ENCODE measurements at places on chromosomes 2 and 18.

DNA sequence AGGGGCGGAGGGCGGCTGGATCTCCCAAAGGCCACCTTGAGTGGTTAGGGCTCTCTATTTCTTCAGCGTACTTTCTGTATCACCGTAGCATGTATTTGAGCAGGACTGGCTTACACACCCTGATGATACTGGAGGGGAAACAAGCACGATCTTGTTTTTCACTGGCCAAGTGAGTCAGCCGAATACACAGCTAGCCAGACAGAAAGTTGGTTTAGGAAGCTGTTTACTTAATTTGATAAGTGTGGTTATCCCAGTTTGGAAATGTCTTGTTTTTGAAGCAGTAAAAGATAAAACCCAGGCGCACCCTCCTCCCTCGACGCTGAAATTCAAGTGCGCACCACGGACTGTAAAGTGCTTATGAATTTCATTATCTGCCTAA is 582 bp downstream of the RIOK3 start:
- DNase-seq, result no peak

DNA sequence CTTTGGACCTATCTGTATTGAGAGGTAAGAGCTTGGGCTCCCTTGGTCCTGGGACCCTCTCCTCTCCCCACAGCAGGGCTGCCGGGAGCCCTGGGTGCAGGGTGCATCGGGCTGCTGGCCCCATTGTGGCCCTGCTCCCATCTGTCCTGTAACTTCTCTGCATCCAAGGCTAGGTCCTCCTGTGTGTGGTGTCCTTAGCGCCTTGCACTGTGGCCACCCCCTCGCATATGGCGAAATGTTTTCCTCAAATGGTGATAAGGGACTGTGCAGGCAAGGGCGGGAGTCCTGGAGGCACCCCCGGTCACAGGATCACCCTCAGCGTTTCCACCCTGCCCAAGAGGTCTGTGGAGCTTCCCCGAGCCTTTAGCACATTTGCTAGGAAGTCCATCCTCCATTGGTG is 208.2 kb downstream of the SH3RF3 start:
- no peak for DNase-seq

GRCh38 chr2:230949966-230950873 is 25.2 kb upstream of the GPR55 start:
- DNase-seq, result no peak

DNA sequence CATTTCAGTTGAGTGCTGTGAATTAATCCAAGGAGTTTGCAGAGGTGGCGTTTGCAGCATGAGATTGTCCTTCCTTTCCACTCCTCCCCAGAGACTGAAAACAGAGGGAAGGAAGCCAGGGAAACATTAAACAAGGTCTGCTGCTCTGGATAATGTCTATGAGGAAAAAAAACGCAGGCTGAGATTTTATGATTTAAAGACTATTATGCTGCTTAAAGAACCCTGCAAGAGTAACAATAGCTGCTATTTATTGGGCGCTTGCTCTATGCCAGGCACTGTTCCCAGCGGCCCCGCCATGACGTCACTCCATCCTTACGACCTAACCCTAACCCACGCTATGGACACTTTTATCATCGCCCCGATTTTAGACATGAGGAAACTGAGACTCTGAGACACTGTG is 222.4 kb downstream of the BCL2 start:
- DNase-seq, result no peak

GRCh38 chr2:187168720-187169713 is 279.0 kb downstream of the CALCRL start:
- no peak for DNase-seq

DNA sequence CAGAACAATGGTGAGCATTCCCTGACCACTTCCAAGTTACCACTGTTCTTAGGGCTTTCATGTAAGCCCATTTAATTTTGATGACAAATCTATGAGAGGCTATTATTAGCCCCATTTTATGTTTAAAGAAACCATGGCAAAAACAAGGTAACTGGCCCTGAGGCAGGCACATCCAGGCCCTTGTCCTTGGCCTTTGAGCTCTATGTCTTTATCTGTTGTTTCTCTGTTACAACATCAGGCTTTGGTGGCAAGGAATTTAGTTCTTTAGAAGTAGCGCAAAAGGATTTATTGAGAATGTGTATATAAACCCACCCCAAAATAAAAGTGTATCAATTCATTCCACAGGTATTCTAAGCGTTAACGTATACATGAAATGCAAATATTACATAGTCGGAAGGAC is 257.1 kb downstream of the HNMT start:
- DNase-seq, result no peak

DNA sequence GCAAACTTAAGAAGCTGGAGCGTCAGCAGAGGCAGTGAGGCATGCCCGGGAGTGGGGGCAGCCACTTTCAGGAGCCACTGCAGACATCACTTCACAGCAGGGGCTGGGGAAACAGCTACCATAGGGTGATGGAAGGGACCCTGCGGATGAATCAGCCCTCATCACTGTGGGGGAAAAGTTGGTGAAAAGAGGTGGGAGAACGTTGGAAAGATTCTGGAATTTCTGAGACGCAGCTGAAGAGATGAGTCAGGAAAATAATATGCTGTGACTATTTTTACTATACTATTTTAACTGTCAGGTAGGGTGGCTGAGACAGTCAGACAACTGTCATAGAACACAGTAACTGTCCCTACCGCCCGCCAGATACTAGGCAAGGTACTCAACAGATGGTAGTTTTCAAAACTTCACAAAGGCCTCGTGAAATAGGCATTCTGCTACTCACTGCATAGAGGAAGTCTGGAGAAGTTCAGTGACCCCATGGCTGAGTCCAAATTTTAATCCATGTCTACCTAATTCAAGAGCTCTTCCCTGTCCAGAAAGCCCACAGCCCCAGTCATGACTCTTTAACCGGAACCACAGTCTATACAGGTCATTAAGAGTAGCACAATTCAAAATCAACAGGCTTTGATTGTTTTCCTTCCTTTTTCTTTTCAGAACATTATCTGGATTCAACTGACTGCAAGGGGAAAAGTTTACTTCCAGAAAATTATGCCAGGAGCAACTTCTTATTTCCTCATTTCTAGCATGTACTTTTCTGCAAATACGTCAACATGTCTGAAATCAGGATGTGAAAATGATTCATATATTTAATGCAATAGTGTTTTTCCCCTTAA is 39.3 kb upstream of the EPB41L3 start:
- no peak for DNase-seq

- DNase-seq, result no peak
Measured at GRCh38 chr2:235665661-235666212, 171.9 kb downstream of the AGAP1 start.

DNA sequence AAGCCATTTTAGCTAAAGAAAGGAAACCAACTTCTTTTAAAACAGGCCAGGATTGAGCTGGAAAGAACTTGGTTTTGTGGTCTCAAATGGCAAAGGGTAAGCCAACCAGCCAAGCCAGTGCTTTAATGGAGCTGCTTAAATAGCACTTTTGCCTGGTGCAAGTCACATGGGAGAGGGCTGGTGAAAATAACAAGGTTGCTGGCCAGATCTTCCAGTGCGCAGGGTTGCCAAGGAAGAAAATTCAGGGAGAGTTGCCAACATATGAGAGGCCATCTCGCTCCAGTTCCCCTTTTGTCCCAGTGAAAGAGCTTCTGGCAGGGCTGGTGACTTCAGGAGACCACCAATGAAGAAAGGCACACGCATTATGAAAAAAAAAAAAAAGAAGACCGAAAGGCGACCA is 57.3 kb downstream of the IRS1 start:
- no peak for DNase-seq

DNA sequence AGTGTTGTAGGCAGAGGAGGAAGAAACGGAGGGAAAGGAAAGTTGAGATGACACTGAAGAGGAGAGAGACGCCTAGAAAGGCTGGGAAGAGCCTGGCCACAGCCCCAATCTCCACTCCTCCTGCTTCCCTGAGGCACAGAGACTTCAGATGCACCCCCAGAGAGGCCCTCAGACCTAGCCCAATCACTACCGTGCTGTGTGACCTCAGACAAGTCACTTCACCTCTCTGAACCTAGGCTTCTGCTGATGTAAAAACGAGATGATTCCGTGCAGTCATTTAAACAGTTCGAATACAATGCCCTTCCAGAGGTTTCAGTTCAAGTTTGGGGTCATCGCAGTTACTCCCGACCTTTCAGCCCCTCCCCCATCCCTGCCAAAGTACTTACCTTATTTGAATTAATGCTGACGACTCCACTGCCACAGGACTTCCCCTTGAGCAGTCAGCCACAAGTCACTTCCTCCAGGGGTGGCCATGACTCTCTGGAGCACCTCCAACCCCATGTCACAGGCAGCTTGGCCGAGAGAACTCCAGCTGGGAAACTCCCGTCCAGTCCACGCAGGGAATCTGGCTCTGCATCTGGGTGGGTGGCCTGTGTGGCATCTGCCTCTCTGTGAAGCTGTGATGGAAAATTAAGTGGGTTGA is 105.2 kb upstream of the ID2 start:
- DNase-seq, result no peak

GRCh38 chr2:109369671-109370191 is 240.7 kb downstream of the SH3RF3 start:
- DNase-seq, result no peak

GRCh38 chr2:133710613-133711012 is 142.3 kb upstream of the NCKAP5 start:
- no peak for DNase-seq

- no peak for DNase-seq
Measured at GRCh38 chr2:227661025-227661649, 5.5 kb upstream of the SCYGR5 start.

GRCh38 chr2:158967731-158968395 is 577 bp upstream of the TANC1 start:
- no peak for DNase-seq

DNA sequence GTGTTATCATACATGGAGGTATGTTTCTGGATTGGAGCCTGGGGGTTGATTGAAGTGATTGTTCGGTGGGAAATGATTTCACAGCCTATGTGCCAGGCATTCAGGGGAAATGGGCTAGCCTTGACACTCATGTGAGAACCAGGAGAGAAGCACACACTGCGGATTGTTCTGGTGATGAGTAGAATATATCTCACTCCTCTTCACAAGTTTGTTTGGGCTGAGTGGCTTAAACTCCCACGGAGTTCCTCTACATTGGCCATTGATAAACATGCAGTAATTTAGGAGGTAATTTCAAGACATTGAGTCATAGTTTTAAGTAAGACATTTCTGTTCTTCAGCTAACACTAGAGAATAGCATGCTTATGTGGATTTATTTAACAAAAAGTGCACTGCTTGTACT is 498.9 kb upstream of the NETO1 start:
- no peak for DNase-seq

GRCh38 chr2:172927641-172928357 is 147.8 kb upstream of the MAP3K20 start:
- DNase-seq, result no peak

DNA sequence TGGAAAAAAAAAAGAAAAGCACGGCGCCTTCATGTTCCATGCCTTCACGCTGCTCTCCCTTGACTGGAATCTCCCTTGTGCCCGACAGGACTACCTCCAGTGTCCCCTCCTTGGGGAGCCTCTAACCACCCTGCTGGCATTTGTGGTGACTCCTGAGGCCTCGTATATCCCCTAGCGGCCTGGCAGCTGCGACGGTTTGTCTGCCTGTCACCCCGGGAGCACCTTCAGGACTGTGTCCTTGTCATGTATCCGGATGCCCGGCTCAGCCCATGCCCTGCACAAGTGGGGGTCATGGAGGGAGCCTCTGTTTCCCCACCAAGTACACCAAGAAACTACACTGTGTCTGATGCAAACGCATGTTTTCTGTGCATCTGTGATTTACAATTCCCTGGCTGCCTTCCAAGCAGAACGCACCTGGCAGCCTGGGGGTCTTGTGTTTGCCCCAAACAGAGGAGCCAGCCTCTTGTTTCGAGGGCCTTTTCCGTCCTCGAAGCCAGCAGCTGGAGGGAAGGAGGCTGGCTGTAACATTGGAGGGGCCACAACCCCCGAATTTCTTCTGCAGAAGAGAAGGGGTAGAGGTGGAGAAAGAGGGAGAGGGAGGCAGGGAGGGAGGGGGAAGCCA is 18.9 kb downstream of the TWIST2 start:
- DNase-seq, result no peak

DNA sequence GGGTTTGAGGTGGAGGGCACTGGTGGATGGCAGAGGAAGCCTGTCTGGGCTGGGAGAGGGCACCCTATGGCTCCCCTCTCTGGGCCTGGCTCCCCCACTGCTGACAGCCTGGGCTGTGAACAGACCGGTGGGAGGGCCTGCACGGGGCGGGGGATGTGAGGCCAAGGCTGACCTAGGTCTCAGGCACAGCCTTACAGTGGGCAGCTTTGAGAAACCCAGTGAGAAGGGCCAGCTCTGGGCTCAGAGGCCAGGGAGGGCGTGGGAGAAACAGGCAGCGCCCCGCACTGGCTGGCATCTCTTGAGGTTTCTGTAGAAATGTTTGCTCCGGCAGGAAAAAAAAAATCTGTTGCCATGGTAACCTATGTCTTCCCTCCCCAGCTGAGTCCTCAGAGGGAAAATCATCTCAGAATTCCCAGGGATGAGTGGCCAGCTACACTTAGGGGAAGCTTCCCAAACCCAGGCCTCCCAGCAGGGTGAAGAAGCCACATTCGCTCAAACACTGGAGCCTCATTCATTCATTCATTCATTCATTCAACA is 71.7 kb upstream of the TAF1B start:
- DNase-seq, result no peak

DNA sequence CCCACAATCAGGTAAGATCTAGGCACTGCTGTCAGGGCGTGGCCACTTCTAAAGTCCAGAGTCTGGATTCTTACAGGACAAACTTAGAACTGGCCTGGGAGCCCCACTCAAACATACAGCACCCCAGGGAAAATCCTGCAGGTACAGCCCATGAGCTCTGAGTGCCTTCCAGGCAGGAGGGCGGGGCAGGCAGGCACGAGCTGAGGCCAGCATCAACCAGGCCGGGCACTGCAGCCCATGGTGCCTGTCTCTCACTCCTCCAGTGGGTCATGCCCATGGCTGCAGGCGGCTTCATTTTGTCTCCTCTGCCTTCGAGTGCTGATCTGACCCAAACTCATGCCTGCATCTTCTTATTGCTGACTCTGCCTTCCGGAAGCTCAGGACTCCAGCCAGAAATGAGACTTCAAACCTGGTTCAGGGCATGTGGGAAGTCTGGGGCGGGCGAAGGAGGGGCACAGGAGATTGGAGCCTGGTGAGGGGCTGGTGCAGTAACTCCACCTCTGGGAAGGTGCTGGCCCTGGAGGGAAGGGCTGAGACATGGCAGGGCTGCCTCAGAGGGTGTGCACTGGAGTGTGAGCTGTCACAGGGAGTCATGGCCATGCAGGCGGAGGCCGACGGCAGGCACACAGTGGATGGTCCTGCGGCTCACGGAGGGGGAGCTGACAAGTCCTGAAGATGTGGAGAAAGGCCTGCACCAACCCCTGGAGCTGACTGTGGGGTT is 40.5 kb downstream of the HS6ST1 start:
- DNase-seq, result no peak

Data from stimulated activated CD8-positive, alpha-beta memory T cell treated with anti-CD3 and anti-CD28 coated beads, Interleukin-15, amount 100 ng/mL, for 24 hours (primary cell).